Stimulated activated CD4-positive, alpha-beta T cell treated with anti-CD3 and anti-CD28 coated beads, Interleukin-1b, Interleukin-23, amount 100 ng/mL, for 4 hours (primary cell): ENCODE measurements at places on chromosomes 11 and 22.
A peak's percentile ranks its signal among the peaks of the same experiment; 100 is the strongest.

GRCh38 chr11:64794526-64794925 is 8.5 kb downstream of the MAP4K2 start:
- DNase-seq: no peak

DNA sequence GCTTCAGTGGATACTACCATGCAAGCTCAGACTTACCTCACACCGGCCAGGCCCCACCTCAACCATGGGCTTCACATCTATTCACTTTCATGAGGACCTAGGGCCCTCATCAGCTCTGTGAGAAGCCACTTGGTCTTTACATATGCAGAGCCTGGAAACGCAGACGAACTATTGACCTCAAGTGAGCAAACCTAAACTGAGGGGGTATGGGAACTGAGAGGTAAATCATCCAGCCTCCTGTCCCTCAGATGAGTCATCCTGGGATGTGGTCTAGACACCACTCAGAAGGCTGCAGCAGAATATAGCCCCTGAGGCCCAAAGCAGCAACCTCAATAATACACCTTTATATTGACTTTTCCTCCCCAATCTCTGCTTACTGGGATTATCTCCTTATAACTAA is 578.0 kb downstream of the INSC start:
- DNase-seq: no peak

DNA sequence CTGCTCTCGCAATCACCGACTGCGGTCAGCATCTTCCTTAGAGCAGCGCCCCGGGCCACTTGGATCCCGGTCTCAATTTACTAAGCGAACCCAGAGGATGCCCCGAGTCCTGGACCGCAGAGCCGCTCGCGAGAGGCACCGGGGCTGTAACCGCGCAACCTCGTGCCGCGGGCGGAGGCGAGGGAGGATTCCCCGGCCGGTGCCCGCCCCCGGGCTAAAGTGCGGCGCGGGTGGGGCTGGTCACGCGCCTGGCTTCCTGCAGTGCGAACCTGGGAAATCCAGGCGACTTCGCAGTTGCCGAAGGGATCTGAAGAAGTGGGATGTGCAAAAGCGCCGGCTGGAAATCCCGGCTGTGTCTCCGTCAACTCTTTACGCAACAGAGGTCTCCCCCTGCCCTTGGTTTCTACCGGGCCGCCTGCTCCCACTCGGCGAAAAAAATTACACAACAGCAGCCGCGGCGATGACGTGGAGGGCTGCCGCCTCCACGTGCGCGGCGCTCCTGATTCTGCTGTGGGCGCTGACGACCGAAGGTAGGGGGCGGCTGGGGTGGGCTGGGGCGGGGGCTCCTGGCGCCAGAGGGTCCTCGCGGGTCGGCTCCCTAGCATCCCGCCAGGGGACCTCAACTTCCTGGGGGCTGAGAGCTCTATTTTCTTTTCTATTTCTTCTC is at the start of gene NCR3LG1:
Gene NCR3LG1, plus strand, starts transcription at position 291 of the 667 bp plus-strand sequence. Its CDS starts 170 bp downstream, at position 461.
- DNase-seq: peak; percentile 62

DNA sequence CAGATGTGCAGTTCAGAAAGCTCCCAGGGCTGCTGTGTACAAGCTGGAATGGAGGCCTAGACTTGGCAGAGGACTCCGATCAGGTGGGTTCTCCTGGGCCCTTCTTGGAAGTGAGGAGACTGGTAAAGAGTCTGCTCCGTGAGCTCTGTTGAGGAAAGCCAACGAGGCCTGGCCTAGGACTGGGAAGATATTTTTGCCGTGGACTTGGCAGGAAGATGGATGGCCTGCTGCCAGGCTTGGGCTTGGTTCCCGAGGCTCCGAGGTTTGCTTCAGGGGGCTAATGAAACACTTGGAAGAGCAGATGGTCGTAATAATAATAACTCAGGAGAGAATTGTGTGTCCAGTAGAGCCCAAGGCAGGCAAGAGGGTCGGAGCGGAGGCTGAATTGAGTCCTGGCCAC is 3.9 kb downstream of the GALR3 start:
- DNase-seq: no peak

GRCh38 chr11:105241136-105241535 is 101.6 kb upstream of the CARD18 start:
- no peak for DNase-seq

- DNase-seq: no peak
Observed at GRCh38 chr11:2248762-2249161, 21.6 kb downstream of the ASCL2 start.

- DNase-seq: no peak
Observed at GRCh38 chr22:40542821-40543540, 93.5 kb downstream of the MRTFA start.

DNA sequence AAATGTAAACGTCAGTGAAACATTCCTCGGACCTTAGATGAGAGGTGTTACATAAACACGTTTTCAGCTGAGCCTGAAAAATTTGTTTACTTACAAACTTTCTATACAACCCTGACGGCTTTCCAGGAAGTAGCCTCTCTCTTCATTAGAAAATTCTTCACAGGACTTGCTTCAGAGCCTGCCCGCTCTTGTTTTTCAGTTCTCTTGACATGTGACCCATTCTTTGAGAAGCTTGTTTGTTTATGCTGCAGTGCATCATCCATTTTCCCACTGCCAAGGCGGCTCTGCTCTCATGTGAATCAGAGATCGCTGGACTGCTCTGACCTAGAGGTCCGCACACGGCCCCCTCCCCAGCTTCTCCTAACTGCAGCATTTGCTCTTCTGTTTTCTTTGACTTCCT is 47.9 kb upstream of the ARHGAP42 start:
- no peak for DNase-seq

GRCh38 chr11:3341298-3341697 is 37.6 kb downstream of the ZNF195 start:
- DNase-seq: peak; percentile 64
